ENCODE measurements at places on chromosomes 5 and 9. TPM values are rescaled to one million over a fixed set of nuclear protein-coding genes. Genes with fewer than 3 reads are reported as not detected.

DNA sequence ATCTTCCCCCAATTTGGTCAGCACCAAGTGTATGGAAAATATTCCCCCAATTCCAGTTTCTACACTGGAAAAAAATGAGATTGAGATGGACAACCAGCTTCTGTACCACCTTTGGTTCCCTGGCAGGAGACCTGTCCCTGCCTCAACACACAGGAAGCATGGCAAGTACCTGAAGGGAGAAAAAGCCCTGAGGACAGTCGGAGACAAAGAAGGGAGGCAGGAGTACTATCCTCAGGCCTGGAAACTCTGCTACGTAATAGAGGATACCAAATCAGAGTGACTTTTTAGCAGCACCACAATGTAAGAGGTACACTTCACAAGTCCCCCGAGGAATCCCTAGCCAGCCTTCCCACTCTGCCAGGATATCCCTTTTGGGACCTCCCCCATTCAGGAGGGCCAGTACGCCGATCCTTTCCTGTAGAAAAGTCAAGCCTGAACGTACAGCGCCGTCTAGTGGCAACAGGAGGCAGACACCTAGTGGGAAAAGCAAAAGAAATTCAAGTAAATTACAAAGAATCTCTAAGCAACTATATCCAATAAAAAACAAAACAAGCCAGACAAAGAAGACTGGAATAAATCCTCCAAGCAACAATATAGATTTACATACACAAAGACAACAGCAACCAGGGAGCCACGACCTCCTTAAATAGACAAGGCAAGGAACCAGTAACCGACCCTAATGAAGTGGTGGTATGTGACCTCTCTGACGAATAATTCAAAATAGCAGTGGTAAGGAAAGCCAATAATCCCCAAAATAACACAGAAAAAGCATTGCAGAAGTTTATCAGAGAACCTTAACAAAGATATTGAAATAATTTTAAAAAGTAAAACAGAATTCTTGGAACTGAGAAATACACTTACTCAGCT, 63.3 kb upstream of the SLCO6A1 start:
- H3K27me3 ChIP-seq, result no peaks in the 10 kb centered on the region
- no peaks in the 10 kb centered on the region for H3K4me1 ChIP-seq
- H3K36me3 ChIP-seq, result no peaks in the 10 kb centered on the region
- H3K4me3 ChIP-seq, result no peak overlapping the region

DNA sequence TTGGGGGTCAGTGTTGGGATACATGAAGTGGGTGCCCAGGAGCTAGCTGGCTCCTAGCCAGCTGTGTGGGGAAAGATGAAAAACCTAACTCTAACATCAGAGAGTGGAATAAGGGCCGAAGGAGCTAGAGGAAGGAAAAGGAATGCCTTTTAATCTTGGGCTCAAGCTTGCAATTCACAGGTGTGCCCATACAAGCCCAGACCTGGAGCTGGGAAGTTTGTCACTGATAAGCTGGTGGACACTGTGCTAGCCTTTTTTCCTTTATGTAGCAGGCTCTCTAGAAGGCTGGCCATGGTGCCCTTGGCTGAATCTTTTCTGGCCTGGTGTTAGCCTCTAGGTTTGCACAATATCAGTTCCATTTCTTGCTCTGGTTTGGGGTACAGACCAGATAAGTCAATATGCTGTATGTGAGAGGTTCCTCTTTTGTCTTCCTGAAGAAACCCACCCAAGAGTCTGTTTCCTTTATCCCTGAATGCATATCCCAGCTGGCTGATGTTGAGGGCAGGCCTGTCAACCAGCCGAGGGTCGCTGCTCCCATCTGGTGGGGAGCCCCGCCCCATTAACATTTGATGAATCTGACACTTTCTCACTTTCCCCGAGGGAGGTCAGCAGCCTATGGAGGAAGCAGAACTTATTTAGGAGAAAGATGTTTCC, 92.4 kb upstream of the CXCL14 start:
- no peak overlapping the region for H3K27ac ChIP-seq
- DNase-seq, result no peak
- no peak overlapping the region for H3K4me3 ChIP-seq
- no peaks in the 10 kb centered on the region for H3K36me3 ChIP-seq

DNA sequence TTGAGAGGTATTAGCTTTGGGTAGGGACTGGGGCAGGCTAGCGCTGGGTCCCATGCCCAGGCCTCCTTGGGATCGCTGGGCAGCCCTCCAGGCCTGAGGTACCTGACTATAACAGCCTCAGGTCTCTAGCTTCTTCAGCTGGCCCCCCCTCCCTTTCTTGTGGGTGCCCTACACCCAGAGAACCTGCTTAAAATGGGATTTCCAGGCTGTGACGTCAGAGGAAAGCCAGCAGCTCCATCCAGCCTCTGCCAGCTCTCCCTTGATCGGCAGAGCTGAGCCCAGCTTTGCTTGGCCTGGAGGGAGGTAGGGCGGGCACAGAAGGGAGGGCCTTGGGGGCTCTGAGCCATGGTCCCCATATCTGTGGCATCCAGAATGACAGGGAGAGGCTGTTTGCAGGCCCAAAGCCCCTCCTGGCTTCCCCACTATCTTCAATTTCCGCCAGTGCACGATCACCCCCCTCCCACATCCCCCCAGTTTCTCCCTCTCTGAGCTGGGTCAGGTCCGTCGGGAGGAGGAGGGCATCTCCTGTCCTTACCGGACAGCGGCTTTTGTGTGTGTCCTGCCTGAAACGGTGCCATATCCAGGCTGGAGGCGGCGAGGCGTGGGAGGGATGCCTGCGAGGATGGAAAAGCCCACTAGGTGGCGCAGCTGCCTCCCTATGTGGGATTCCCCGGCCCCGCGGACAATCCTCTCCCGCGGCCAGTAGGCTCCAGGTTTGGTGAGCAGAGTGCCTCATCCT, 10.8 kb downstream of the REEP2 start:
- H3K4me3 ChIP-seq, result no peak overlapping the region
- H3K4me1 ChIP-seq, result peaks cover 2% of the 10 kb centered on the region
- no peak overlapping the region for H3K27ac ChIP-seq
- no peaks in the 10 kb centered on the region for H3K36me3 ChIP-seq
- DNase-seq, result peak; percentile 79

- peaks cover 5% of the 10 kb centered on the region for H3K27me3 ChIP-seq
- no peak overlapping the region for H3K27ac ChIP-seq
- no peaks in the 10 kb centered on the region for H3K36me3 ChIP-seq
- H3K4me1 ChIP-seq, result no peaks in the 10 kb centered on the region
- DNase-seq, result no peak
Measured at GRCh38 chr5:106875591-106876297, 795.0 kb downstream of the EFNA5 start.

The PROB1 gene
- total RNA-seq, result 0.76 TPM

The DDX4 gene
- total RNA-seq, result 0.57 TPM

DNA sequence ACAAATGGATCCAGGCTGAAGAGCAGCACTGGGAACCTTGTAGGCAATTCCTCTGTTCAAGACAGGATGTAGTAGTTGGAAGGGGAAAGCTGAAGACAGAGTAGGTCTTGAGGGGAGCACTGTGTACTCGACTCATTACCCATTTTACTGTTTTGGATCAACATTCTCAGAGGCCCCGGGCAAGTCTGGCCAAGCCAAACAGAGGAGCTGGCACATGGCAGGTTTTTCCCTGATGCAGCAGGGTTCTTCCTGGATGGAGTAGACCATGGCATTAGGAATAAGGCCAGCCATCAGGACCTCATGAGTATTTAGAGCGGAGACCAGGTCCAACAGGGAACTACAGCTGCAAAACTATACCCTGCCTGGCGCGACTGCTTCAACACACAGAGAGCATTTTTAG, 4.4 kb downstream of the SVEP1 start:
- no peak overlapping the region for H3K27ac ChIP-seq
- DNase-seq, result no peak
- no peak overlapping the region for H3K4me3 ChIP-seq
- peaks cover 40% of the 10 kb centered on the region for H3K27me3 ChIP-seq
- peaks cover 2% of the 10 kb centered on the region for H3K4me1 ChIP-seq

DNA sequence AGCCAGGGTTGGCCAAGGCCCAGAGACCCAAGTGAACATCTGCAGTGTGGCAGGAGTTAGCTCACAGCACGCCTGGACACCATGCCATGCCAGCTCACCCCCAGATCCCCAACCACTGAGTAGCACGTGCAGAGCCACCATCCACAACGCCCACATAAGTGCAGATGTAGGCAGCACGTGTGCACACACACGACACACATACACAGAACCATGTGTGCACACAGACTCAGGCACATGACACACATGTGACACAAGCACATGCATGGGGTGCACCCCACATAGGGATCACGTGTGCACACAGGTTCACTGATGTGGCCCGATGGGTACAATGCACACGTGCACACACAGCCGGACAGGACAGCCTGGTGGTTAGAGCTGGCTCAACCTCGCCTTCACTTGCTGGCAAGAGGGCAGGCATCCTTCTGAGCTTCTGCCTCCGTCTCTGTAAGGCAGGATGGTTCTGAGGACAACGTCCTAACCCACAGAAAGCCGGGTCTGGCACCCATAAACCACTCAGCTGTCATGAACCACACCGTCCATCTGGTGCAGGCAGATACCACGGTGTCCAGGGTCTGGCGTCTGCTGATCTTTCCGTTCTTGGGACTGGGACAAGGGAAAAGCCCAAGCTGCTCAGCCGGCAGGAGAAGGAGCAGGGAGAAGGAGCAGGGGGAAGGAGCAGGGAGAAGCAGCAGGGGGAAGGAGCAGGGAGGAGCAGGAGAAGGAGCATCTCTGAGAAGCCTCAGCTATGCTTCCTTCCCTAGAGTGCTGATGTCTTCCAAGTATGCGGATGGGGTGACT, 12.0 kb downstream of the LRRC26 start:
- no peak overlapping the region for H3K27ac ChIP-seq
- H3K36me3 ChIP-seq, result no peaks in the 10 kb centered on the region
- no peak for DNase-seq
- no peak overlapping the region for H3K4me3 ChIP-seq
- H3K4me1 ChIP-seq, result peaks cover 3% of the 10 kb centered on the region

DNA sequence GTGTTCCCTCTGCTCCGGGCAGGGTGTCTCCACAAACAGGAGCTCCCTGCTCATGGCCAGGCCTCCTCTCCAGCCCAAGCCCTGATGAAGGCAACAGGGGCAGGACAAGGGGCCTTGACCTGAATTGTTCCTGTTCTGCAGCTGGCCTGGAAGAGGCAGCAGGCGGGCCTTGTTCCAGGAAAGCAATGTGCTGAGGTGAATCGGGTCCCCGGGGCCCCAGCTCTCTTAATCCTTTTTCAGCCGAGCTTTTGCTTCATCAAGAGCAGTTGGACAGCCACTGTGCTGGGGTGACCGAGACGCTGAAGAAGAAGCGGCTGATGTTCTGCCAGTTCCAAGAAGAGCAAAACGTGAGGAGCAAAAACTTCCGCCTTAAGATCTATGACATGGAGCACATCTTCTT, 41.4 kb downstream of the CCDC180 start:
- no peak overlapping the region for H3K4me3 ChIP-seq
- H3K36me3 ChIP-seq, result peaks cover 2% of the 10 kb centered on the region
- no peak for DNase-seq
- H3K27ac ChIP-seq, result no peak overlapping the region

The ERBIN gene
- 75.8 TPM for total RNA-seq

GRCh38 chr5:96952974-96953730, 17.3 kb downstream of the LNPEP start:
- H3K27ac ChIP-seq, result no peak overlapping the region
- no peak for DNase-seq
- H3K4me3 ChIP-seq, result no peak overlapping the region
- no peaks in the 10 kb centered on the region for H3K27me3 ChIP-seq
- H3K4me1 ChIP-seq, result peaks cover 14% of the 10 kb centered on the region

GRCh38 chr5:83209963-83210362, 132.6 kb downstream of the XRCC4 start:
- H3K4me3 ChIP-seq, result no peak overlapping the region
- no peaks in the 10 kb centered on the region for H3K4me1 ChIP-seq
- H3K27ac ChIP-seq, result no peak overlapping the region
- no peak for DNase-seq
- H3K36me3 ChIP-seq, result no peaks in the 10 kb centered on the region
